ENCODE measurements at places on chromosomes 11 and 22.

GRCh38 chr11:124115782-124116616 lies 749 bp downstream of the VWA5A start:
- DNase-seq: peak; percentile 56

GRCh38 chr11:1691026-1691877 lies 5.7 kb upstream of the KRTAP5-6 start:
- DNase-seq: no peak

DNA sequence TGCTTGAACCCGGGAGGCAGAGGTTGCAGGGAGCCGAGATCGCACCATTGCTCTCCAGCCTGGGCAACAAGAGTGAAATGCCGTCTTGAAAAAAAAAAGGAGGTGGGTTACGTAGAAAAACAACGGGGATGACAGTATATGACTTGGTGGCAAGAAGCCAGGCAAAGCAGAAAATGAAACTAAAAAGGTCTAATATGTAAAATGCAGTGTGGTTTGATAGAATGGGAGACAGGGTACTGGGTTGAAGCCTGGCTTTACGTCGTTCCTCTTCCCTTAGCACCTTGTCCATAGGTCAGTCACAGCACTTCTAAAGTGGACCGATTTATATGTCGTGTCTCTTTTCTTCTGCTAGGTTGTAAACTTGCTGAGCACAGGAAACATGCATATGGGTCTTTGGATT lies 274.9 kb upstream of the ZC3H12C start:
- no peak for DNase-seq

- no peak for DNase-seq
These were observed 138.6 kb downstream of the TEAD1 start for GRCh38 chr11:12812849-12813248.

DNA sequence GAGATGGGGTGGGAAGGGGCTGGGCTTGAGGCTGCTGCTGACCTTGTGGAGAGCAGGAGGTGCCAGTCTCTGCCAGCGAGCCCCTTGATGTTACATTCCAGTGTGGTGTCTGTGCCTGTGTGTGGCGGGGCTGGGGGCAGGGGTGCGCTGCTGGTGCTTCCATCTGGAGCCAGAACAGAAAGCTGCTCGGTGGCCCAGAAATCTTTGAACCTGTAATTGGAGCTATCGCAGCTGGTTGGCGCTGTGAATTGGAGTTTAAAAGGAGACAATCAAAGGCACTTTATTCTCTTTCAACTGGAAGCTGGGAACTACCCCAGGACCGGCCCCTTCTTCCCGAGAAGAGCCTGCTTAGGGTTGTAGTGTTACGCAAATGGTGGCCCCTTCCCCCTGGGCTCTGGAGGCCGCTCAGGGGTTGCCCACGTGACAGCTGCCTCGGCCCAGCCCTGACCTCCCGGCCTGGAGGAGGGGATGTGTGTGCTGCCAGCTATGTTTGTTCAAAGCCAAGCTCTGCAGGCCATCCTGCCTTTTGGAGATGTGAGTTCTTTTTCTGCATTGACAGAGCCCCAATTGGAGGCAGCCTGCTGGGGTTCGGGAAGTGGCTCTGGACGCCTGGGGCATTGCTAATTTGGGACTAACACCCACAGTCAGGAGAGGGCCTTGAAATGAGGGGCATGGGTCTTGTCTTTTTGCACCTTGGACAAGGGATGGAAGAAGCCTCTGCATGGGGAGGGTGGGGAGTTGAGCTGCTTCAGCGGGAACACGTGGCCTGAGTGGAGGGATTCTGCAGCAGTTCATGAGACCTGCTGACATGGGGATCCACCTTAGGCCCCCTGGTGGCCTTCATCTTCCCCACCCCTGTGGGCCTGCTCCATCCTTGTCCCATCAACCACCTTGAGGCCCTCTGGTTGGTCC lies 14.0 kb upstream of the ARSA start:
- DNase-seq: peak; percentile 77

GRCh38 chr11:115607621-115608221 lies 103.5 kb upstream of the CADM1 start:
- DNase-seq: no peak

DNA sequence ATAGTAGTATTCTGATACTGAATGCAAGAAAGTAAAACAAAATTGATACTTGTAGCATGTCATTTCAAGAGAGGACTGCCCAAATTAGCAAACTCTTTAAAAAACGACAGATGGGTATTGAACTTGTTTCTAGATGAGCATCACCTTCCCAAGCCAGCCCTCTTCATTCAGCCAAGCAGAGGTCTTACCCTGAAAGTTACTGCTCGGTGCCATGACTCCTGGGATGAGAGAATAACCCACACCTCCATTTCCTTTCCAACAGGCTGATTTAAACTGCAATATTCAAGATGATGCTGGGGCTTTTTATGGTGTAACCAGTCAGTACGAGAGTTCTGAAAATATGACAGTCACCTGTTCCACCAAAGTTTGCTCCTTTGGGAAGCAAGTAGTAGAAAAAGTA lies 84.5 kb upstream of the RASSF10 start:
- no peak for DNase-seq

DNA sequence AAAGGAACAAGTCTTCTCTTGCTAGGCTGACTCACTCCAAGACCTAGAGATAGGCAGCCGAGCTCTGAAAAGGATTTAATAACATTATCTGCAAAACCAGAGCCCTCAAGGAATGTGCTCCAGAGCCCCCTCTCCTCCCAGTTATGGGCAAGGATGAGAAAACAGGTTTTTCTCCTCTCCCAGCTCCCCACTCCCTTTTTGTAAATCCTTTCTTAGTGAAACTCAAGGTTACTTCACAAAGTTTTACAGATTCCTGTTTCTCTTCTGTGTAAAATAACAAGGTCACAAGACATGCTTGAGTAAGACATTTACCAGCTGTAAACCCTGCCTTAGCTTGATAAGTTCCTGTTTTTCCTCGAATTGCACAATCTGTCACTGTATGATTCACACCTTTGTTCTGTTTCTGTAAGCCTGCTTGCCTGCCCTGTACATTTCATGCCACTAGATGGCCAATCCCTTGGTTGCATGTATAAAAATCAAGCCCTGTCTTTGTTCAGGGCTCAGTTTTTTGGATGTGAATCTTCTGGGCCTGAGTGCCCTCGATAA lies 489.4 kb downstream of the KCNA4 start:
- DNase-seq: no peak

- no peak for DNase-seq
These were observed 17.2 kb downstream of the MRPL23 start for GRCh38 chr11:1964348-1964747.

- no peak for DNase-seq
These were observed 175.2 kb downstream of the TMEM135 start for GRCh38 chr11:87212891-87213290.

DNA sequence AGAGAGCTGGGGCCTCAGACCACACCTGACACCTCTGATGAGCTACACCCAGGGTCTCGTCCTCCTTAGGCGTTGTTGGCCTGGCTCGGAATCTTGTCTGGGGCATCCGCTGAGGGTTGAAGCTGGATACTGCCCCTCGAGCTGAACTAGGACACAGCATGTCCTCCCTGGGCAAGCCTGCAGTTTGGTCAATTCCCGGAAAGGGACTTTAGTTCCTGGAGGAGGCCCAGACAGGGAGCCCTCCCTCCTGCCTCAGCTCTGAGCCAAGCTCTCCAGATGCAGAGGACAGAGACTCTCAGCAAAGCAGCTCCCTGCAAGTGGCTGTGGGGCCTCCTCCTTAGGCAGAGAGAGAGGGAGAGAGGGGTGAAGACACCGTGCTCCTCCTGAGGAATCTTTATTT lies 4.9 kb downstream of the APOL3 start:
- DNase-seq: no peak

DNA sequence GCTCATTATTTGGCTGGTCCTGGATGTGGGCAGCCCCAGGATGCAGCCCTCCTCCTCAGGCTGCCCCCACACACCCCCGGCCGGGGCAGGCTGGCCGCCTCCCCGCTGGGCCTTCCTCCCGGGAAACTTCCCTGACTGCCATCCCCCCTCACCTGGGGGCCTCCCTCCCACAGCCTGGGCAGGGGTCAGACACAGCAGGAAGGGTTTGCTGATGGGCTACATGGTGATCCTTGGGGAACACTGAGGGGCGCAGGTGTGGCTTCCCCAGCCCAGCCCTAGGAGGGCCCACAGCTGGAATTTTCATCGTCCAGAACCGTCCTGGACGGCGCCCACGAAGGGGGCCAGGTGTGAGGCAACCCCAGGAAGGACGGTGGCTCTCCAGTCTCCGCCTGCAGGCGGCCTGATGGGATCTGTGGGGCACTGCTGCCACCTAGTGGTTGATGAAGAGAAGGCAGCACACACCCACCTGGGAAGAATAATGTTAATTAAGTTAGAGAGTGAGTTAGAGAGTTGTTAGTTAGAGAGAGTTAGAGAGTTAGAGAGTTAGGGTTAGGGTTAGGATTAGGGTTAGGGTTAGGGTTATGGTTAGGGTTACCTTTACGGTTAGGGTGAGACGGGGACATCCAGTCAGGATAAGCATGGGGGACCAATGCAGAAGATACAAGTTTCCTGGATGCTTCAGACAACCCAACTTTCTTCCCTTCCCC lies 75.9 kb upstream of the PRR5 start:
- DNase-seq: peak; percentile 73

GRCh38 chr22:45349916-45350315 lies 40.2 kb downstream of the FAM118A start:
- no peak for DNase-seq

DNA sequence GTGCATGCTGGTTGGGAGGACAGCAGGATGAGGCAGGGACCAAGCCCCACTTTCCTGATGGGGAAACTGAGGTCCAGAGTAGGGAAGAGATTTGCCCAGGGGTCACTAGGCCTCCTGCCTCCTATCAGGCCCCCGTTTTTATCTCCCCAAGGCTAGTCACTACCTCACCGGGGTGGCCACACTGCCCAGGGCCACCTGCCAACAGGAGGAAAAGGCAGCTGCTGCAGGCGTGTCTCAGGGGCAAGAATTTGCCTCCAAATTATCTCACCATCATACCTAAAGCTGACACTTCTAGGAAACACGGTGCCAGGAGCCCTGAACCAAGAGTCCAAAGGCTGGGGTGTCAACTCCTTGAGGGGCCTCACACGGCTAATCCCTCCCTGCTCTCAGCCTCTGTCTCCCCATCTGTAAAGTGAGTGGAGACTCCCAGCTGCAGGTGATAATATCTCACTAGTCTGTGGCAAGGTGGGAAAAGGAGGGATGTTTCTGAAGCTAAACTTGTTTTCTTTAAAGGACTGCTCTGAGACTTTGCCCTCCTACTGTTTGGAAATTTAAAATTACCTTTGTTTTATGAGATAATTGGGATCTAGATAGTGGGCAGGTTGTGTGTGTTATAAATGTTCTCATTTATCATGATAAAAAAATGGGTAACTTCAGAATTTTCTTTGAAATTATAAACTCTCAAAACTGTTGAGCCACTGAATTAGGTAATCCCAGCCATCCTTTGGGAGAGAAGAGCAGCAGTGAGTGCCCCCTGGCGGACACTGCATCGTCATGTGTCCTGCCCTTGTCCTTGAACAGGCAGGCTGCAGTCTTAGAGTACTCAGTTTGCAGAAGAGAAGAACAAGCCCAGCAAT lies 60.0 kb downstream of the MYO7A start:
- no peak for DNase-seq

GRCh38 chr11:118227865-118228785 lies 3.3 kb upstream of the JAML start:
- no peak for DNase-seq

All from upper lobe of left lung (tissue), 6 donors.